Brain microvascular endothelial cell (primary cell): ENCODE measurements at places on chromosomes 1 and 21.

GRCh38 chr1:244918421-244919319 is 54.3 kb upstream of the HNRNPU start:
- peak; percentile 11 for DNase-seq

- DNase-seq = no peak
Observed at GRCh38 chr1:236280438-236281197, 1.1 kb downstream of the ERO1B start.

- peak; percentile 2 for DNase-seq
Observed at GRCh38 chr1:106620521-106620954, 435.9 kb upstream of the PRMT6 start.

GRCh38 chr1:32516402-32516801 is 22.8 kb upstream of the ZBTB8A start:
- DNase-seq = no peak

- DNase-seq = no peak
Observed at GRCh38 chr1:54324251-54325140, 81.7 kb downstream of the SSBP3 start.

DNA sequence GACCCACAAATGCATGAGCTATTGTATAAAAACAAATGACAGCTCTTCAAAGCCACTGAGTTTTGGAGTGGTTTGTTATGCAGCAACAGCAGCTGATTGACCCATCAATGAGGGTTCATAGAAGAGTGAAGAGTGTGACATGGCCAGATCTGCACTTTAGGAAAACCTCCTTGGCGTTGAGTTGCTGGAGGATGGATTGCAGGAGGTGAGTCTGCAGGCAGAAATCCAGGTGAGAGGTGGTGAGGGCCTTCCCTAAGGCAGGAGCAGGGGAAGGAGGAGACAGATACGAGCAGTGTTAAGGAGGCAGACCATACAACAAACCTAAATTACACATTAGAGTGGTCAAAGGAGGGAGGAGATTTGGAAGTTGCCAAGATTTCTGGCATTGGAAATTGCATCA is 169.3 kb upstream of the CSF3R start:
- no peak for DNase-seq

DNA sequence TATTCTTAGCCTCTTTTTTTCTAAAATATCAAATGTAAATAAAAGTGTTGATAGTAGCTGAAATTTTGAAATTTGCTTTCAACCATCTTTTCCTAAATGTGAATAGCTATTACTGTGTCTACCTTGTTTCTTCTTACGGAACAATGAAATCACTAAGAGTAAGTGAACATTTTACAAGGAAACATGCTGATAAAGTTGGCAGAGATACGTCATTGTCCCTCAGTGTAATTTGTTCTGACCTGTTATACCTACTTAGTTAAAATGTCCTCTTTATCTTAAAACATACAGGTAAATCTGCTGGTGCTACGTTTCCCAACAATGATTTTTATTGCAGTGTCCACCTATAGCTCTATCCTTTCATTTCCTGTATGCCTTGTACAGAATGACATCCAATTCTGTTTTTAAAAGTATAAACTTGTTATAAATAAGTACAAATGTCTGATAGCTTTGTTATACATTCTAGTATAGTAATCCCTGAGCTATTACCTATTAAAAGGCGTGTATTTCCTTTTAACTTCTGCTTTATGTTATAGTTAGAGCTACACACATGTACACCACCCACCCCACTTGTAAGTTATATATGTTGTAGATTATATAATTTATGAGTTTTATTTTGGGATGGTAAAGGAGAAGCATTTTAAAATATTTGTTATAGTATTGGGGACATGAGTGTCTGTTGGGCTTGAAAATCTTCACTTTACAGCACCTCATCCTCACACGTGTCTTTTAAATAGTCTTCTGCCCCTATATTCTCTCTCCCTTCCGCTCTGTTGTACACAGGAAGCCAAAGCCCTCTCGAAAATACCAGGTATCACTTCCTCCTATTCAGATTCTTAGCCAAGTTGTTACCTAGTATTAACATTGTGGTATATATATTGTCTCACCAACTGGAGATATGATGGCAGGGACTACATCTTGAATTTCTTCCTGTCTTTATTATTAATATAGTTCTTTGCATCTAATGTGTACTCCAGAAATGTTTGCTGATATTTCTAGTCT is 25.2 kb downstream of the LAMC1 start:
- no peak for DNase-seq

DNA sequence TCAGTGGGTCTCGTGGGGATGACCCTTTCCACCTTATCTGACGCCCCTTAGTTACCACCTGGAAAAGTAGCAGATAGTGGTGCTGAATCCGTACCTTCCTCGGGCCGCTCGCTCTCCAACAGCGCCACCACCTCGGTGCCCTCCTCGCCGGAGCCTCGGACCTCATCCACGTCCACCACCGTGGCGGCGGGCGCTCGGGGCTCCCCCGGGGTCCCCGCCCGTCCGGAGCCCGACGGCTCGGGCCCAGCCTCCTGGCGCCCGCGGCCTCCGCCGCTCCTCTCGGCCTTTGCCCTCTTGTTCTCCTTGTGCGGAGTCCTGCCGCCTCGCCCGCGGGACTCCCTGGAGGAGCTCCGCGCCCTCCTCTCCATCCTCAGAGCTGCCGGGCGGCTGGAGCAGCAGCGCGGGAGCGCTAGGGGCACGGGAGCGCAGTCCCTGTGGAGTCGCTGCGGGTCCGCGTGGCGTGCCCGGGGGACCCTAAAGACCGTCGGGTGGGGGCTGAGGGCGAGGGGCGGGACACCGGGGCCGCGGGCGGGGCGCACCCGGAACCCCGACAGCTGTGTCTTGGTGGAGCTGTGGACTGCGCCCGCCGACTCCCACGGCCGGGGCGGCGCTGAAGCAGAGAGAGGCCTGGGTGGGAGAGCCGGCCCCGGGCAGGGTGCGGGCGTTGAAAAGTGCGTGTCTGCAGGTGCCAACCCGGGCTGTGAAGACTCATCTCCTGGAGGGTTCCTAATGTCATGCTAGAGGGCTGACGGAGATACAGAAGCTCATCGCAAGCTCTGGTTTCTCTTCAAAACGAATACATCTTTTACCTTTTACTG is at the start of gene NPHS2:
NPHS2 (minus strand) TSS at position 452 of the 818 bp plus-strand sequence; CDS start at position 368, 84 bp downstream.
- DNase-seq = no peak

- peak; percentile 91 for DNase-seq
Observed at GRCh38 chr1:151070474-151071276, at the start of gene GABPB2. Gene GABPB2 (plus strand): TSS chr1:151070761. CDS start chr1:151088190, 17,429 bp downstream.

- DNase-seq = peak; percentile 32
Observed at GRCh38 chr1:151756291-151756690, 7.0 kb downstream of the MRPL9 start.

DNA sequence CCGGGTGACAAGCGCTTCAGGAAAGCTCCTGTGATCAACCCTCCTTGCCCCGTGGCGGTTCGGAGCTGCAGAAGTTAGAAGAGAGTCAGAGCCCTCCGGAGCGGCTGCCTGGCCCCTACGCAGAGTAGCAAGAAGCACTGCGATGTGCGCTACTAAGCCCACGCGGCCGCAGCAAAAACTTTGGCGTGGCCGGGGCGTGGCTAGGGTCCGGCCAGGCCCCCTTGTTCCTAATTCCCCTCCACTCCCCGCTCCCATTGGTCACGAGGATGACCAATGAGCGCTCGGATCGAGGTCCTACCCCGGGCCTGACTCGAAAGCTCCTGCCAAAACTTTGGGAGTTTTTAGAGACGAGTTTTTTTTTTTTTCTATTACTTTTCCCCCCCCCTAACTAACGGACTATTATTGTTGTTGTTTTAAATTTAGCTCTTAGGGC is at the start of gene HLX:
HLX (plus strand) TSS at position 368 of the 433 bp plus-strand sequence. CDS start 415 bp downstream, outside the sequence.
- peak; percentile 65 for DNase-seq

DNA sequence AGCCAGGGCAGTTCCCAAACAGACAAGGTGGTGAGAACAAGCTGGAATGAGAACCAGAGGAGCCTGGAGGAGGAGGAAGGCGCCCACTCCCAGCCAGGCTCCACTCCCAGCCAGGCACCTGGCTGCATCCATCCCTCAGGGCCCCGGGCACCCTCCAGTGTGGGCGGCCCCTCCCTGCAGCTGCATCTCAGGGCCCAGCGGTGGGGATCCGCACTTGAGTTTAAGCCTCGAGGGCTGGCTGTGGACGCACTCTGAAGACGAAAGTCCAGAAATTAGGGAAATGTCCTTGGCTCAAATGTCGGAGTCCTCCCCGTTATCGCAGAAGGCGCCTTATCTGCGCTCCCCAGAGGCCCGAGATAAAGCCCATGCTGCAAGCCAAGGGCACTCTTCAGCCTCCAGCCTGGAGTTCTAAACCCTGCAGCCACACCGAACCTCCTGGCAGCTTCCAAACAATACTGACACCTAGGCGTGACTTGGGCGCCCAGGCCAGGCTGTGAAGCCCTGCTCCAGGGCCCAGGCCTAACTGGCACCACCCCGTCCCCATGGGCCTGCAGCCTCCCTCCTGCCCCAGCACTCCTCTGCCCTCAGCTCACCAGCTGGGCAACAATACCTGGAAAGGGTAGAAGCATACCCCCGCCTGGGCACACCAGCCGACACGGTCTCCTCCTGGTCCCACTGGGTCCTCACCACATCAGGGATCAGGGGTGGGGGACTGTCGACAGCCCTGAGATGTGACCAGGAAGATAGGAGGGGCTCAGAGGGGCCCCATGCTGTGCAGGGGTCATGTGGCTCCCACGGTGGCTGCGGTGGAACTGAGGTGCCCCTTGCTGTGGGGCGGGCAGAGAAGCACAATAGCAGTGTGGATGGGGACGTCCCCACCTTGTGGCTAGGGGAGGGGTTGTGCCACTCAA is 184.8 kb upstream of the VAMP3 start:
- DNase-seq = no peak

DNA sequence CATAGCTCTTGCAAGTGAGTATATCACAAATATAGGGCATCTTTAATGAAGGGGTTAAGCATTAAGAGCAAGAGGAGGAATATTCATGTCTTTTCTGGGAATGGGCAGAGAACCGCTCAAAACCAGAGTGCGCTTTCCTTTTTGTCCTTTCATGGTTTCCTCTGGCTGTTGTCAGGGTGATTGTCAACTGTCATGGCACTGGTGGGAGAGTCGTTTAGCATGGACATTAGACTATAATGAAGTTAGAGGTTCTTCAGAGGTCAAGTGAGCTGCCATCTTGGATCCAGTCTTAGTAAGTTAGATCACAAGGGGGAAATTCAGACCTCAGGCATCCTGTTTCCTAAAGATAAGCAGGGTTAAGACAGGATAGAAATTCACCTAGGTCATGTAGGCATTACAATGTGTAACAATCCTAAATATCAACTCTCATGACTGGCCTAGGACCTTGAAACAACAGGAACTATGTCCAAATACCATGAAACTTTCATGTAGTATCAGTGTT is 12.1 kb upstream of the COA6 start:
- DNase-seq = no peak

- no peak for DNase-seq
Observed at GRCh38 chr1:1677718-1678580, 14.6 kb downstream of the SLC35E2B start.

DNA sequence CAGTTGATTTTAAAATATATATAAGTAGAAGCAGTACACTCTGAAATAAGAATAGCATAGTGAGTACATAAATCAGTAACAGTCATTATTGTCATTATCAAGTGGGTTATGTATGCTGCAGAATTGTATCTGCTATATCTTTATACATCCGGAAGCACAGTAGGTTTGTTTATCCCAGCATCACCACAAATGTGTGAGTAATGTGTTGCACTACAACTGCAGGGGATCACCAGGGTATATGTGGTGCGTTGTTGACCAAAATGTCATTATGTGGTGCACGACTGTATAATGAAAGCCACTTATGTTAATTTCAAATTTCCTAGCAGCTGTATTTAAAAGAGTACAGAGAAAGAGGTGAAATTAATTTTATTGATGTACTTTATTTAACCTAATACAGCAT is 87.7 kb upstream of the GADD45A start:
- no peak for DNase-seq

GRCh38 chr1:178580876-178581275 is 68.0 kb downstream of the TEX35 start:
- no peak for DNase-seq

DNA sequence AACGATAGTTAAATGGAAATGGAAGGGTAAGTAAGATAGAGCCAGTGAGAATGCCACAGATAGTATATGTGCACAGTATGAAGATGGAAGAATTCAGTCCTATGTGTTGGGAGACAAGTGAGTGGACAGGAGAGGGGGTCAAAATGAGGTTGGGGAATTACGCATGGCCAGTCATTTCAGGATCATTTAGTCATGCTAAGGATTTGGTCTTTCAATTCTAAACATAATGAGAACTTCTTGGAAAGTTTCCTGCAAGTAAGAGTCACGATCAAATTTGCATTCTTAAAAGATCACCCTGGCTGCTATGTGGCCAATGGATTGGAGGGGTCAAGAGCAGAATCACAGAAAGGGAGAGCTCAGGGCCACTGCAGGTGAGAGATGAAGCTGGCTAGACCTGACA is 64.0 kb upstream of the KCNK2 start:
- no peak for DNase-seq

GRCh38 chr1:158149175-158149574 is 31.5 kb upstream of the CD1D start:
- no peak for DNase-seq

GRCh38 chr1:207787776-207788175 is 35.9 kb downstream of the CD46 start:
- DNase-seq = peak; percentile 30

GRCh38 chr1:198664068-198664788 is 25.4 kb downstream of the PTPRC start:
- DNase-seq = no peak

- DNase-seq = no peak
Observed at GRCh38 chr1:228289996-228290881, 82.4 kb downstream of the OBSCN start.

GRCh38 chr1:65164633-65165032 is 16.6 kb downstream of the AK4 start:
- no peak for DNase-seq

DNA sequence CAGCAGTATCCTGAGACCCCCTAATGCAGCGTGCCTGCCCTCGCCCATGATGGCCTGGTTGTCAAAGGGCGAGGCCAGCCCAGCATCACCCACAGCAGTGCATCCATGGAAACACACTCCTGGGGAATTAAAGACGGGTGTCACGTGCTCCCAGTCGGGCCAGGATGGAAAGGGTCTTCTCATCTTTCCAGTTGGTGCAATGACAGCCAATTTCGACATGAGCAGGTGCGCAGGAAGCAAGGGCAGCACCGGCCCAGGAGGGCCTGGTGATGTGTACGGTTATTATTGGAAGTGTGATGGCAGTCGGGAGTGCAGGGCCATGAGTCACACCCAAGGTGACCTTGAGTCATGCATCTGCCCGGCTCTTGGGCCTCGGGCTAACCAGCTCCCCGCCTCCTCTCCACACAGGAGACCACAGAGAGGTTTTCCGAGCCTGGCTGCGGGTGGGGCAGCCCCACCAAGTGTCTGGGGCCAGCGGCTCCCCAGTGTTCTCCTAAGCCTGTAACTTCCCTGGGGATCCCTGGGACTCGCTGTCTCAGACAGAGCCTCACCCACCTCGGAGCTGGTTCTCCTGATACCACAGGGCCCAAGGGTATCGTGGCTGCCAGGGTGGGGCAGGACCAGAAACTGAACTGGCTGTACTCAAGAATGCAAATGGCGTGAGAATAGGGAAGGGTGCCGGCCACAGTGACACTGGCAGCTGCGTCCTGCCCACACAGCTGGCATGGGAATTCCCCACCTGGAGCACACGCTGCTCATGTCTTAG is 119.8 kb downstream of the SIK1 start:
- peak; percentile 23 for DNase-seq
